T1000 (cell line): ENCODE measurements at places on chromosomes 16 and 17.

- peak; percentile 54 for DNase-seq
These were observed at the start of gene CUEDC1 for GRCh38 chr17:57955183-57955931. Gene CUEDC1, minus strand, starts transcription at chr17:57955412. Its CDS starts 69,848 bp downstream, at chr17:57885564.

GRCh38 chr16:58501242-58502131 lies 1.5 kb downstream of the NDRG4 start:
- no peak for DNase-seq

DNA sequence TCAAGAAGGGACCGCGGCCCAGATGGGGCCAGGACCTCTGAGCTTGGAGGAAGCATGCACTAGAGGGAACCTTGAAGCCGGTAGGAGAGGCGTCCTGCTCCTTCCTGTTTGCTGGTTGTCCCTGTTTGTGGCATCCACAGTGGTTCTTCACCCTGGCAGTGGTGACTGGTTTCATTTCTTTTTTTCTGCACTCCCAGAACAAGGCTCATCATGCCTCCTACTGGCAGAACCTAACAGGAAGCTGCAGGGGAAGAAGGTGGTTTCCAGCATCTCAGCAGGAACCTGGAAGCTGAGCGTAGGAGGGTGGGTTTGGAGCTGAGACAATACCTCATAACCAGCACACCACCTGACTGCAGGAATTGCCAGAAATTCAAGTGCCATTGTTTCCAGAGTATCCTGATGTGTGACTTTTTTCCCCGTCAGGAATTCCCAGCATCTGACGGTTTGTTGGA lies 5.8 kb downstream of the TMEM231 start:
- no peak for DNase-seq

DNA sequence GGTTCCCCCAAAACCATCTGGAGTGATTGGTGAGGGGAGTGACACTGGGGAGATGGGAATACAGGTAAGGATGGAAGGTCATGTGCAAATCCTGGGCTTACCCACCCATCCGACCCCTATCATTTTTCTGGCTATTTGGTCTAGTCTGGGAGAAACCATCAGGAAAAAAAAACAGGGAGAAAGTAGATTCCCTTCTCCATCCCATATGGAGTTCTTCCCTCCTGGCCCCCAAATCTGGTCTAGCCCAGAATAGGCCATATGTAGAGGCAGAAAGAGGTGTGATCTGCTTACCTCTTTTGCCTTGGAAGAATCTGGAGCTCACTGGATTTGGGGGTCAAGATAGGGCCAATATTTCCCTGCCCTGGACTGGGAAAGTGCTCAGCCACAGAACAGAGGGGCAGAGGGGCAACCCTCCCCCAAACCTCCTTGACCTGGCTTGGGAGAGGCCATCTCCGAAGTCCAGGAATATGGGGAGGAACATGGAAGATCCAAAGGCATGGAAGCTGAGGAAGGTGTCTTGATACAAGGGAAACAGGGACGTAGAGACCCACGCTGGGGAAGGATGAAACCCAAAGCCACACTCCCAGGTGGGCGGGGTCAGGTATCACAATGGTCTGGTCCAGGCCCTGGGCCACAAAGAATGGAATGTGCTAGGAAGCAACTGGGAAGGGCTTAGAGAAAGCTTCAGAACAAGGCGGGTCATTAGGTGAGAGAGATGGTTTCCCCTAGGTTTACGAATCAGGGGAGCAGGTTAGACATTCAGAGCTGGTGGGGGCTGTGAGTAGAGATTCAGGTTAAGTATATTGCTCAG lies 16.2 kb downstream of the CHRNB1 start:
- DNase-seq, result no peak

DNA sequence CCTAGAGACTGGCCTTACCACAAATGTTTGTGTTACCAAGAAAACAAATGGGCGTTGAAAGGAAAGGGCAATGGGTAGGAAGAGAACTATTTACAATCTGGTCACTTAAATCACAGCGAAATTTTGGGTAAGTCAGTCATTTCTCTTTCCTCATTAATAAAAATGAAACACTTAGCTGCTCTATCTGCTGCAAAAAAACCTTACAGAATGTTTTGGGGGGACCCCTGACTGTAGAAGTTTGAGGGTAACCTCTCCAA lies 742 bp upstream of the NUTF2 start:
- no peak for DNase-seq

DNA sequence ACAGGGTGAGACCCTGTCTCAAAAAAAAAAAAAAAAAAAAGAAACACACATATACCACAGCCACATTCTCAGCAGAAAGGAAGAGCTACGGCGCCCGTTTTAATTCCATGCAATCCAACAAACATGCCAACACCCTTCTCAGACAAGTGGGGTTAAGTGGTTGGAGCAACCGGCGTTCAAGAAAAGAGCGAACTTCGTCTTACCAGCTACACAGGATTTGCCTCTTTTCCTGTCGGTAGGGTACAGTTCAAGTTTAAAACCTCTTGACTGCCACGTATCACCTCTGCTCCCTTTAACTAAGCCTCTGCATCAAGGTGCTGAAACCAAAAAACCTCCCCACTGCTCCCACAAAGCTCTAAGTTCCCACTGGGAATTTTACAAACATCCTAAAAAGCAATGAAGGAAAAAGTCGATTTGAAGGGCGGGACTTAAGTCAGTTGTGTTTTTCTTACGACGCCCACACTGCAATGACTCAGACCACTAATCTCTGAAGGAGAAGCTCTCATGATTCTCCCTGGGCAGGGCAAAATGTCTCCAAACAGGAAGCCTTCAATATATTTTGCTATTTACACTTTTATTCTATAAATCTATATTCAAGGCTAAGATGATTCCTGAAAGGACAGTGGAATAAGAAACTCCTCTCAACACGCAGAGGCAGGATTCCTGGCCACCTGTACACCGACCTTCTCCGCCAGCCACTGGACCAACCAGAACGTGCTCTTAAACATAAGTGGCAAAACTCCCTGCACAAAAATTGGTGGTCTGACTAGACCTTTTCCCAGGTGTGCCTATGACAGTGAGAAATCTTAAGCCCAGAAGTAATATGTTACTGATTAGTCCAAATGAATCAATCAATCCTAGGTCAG lies 18.8 kb downstream of the SRP68 start:
- no peak for DNase-seq

DNA sequence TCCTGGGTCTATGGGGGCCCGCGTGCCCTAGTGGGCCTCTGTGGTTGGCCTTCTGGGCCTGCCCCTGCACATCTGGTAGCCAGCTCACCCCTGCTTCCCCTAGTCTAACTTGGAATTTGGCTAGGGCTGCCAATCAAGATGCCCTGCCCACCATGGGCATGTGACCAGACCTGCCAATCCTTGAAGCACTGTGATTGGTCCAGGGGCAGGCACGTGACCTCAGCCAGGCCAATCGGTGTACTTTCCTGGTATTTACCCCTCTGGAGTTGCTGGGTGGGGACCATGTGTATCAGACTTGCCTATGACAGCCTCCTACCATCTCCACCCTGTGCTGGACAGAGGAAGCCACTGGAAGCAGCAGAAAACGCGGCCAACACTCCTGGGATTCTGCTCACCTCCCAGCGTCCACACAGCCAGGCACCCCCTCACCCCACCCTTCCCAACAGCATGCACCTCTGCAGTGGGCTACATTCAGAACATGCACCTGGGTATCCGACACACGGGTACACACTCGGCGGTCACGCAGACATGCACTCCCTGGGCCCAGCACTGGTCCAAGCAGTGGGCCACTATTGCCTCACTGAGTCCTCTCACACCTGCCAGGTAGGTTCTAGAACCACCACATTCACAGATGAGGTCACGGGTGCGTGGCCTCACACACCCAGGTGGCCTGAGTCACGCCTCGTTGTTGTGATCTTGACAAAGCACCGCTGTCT lies 96.9 kb downstream of the RBFOX3 start:
- no peak for DNase-seq

DNA sequence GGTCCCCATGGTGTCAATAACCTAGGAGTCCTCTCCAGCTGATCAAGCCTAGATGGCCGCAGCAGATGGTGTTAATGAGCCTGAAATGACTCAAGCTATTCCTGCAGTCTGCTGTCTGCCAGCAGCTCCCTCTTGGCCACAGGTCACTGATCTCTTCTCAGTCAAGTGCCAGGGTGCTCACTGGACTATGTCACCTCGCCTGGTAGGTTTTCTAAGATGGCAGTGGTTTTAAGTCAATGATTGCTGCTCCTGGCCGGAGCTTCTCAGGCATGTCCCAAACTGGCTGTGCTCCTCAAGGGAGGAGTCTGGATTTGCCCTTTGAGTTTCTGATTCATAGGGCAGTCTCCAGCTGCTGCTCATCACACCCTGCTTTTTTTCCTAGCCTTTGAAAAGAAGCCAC lies 58.6 kb upstream of the SHISA6 start:
- DNase-seq, result no peak

- no peak for DNase-seq
These were observed 17.1 kb upstream of the PHB1 start for GRCh38 chr17:49431743-49432142.

GRCh38 chr16:69405326-69405725 lies 19.1 kb upstream of the CYB5B start:
- no peak for DNase-seq

GRCh38 chr17:28055546-28056275 lies 13.2 kb downstream of the NLK start:
- no peak for DNase-seq

- DNase-seq, result no peak
These were observed 12.1 kb downstream of the NHERF1 start for GRCh38 chr17:74760404-74761105.

DNA sequence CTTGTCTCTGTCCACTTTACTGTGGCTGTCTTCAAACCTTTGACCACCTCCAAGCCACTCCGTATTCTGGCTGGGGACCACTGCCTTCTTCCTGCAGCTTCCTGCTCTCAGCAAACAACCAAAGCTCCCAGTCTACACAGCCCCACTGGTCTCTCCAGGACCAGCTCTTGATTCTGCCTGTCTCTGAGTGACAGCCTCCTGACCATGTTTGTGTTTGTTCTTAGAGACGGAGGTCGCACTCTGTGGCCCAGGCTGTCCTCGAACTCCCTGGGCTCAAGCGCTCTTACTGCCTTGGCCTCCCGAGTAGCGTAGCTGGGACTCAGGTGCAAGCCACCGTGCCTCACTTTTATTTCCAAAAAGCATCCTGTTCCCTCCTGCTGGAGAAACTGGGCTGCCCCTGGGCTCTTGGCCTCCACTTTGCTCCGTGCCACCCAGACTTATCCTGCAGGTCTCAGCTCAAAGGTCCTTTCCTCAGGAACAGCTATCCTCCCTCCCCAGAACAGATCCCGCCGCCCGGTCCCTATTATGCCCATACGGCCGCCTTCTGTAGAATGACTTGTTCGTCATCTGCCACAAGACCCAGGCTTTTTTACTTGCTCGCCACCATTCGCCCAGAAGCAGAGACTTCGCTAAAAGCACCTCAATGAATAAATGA lies 9.1 kb downstream of the MNT start:
- no peak for DNase-seq

GRCh38 chr16:57996406-57997175 lies 3.9 kb downstream of the ZNF319 start:
- DNase-seq, result no peak

- no peak for DNase-seq
These were observed 75.5 kb downstream of the GPRC5B start for GRCh38 chr16:19809121-19809635.

DNA sequence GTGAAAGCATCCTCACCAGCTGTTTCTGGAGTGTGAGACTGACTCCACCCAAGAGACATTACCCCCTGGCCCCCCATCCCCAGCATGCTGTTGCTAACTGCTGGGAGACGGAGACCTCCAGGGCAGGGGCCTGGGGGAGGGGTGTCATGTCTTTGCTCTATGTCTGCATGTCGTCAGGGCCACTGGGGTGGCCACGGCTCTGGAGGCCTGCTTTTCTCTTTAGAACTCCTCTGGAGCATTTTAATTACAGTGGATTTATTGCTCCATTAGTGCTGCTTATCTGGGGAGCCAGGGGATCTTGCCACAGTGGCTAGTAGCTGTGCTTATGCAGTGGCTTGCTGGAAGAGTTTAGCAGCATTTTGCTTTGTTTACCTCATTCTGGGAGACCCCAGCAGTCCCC lies 32.3 kb downstream of the CLEC16A start:
- no peak for DNase-seq

GRCh38 chr17:75041656-75042280 lies 5.0 kb downstream of the ATP5PD start:
- DNase-seq, result no peak

- DNase-seq, result no peak
These were observed 40.7 kb downstream of the ABCA5 start for GRCh38 chr17:69286257-69286656.

DNA sequence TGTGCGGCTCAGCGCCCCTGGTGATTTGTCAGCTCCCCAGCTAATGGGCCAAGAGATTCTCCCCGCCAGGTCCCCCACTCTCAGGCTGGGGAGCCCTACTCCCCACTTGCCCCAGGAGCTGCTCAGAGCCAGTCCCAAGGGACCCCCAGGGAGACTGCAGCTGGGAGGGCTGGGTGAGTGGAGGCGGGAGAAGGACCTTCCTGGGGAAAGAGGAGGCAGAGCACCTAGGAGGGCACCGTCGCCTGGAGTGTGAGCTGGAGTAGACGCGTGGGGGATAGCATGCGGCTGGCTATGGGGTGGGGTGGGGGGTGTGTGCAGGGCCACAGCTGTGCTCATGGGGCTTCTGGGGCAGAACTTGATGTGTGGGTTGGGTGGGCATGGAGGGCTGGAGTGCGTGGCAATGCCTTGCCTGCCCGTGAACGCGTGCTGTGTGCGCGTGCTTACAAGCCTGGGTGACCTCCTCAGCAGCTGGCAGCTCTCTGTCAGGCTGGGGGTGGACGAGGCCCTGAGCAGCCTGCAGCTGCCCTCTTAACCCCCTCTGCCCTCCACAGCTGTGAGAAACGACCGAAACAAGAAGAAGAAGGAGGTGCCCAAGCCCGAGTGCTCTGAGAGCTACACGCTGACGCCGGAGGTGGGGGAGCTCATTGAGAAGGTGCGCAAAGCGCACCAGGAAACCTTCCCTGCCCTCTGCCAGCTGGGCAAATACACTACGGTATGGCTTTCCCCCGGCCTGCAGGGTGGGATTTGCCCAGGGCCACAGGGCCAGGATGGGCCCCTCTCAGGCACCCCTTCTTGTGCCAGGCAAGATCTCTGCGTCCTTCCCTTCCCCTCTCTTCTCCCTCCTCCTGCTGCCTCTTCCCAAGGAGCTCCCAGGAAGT lies 12.9 kb downstream of the GJD3 start:
- no peak for DNase-seq

GRCh38 chr17:33973491-33973890 lies 281.6 kb upstream of the CCL2 start:
- no peak for DNase-seq

DNA sequence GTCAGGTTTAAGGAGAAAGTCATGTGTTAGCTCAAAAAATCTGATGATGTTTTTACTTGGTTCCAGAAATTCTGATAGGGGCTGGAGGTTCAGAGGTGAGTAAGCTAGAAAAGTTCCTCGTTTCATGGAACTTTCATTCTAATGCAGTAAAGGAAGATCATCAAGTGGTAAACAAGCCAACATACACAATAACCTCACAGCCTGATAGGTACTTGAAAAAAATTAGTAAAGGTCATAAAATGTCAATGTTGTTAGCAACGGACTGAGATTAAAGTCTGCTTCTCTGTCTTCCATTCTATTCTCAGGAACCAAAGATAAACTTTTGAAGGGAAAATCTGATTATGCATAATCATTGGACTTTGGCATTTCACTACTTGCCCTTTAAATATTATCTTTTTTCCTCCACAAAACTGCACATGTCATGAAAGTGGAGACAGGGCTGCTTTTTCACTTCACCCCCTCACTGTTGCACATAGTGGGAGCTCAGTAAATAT lies 165.4 kb upstream of the MAF start:
- no peak for DNase-seq
